Activated B cell treated with CpG ODN at 0.5 μM for 24 hours (primary cell): ENCODE measurements at places on chromosomes 3 and 15.

DNA sequence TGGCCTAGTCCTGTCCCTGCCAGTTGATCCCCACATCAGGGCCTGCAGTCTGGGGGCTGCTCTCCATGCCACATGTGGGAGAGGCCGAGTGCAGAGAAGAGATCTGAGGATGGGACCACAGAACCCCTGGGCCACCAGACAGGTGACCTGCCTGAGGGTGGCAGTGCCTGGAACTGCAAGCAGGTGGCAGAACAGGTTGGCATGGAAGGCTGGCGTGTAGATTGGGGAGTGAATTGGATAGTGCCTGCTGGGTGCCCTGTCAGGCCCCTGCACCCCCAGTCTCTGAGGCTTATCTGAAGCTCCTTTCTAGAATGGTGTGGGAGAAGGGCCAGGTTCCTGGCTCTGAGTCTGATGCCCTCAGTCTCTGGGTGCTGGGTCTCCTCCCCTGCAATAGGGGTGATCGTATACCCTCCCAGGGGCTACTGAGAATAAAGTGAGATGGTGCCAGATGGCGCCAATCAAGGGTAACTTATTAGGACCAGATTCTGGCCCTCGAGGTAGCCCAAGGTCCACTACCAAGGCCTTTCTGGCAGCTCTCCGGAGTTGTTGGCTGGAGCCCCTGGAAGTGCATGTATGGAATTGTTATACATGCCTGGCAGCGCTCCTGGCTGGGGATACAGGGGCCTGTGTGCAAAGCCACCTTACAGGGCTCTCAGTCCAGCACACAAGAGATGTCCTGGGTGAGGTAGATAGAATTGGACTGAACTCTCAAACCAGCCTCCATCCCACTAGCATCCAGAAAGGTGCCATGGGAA lies 15.7 kb downstream of the C3orf18 start:
- no peaks in the 10 kb centered on the region for H3K4me1 ChIP-seq
- DNase-seq, result no peak
- H3K36me3 ChIP-seq, result no peaks in the 10 kb centered on the region
- peaks cover 1% of the 10 kb centered on the region for H3K27me3 ChIP-seq

DNA sequence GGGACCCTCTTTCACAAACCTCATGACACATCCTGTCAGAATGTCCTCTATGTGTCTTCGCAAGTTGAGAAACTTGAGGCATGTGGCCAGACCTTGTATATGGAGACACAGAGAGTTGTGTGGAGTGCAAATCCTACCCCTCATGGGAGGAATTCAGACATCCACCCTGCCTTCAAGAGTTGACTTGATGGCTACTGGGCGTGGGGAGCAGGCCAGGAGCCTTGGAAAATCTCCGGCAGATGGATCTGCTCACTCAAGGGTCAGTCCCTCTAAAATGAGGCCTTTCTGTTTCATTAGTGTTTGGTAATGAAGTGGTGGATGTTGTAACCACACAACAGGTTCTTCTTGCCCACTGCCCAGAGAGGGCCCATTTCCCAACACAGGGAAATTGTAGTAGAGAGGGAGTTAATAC lies 79.0 kb downstream of the ASB7 start:
- H3K4me1 ChIP-seq, result no peaks in the 10 kb centered on the region
- peaks cover 18% of the 10 kb centered on the region for H3K27me3 ChIP-seq
- no peak for DNase-seq

DNA sequence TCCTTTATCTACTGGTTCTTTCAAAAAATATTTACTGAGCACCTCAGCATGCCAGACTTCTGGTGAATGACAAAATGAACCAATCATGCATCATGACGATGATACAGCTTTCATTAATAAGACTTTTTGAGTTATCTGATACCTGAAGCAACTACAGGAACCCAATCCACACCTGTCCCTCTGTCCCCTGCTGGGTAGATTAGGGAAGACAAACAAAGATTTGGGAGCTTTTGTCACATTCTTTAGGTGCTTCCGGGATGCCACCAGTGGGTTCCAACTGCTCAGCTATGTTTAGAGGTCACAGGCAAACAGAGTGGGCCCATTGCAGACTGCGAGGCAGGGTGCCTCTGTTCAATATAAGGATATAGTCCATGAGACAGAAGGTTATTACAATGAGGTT lies 1020.5 kb upstream of the CFAP20DC start:
- DNase-seq, result no peak
- no peak overlapping the region for H3K27ac ChIP-seq
- H3K27me3 ChIP-seq, result no peaks in the 10 kb centered on the region
- H3K4me3 ChIP-seq, result no peak overlapping the region
- H3K36me3 ChIP-seq, result no peaks in the 10 kb centered on the region

GRCh38 chr3:188557235-188557634 lies 403.3 kb downstream of the LPP start:
- no peaks in the 10 kb centered on the region for H3K27me3 ChIP-seq
- no peak for DNase-seq
- no peak overlapping the region for H3K27ac ChIP-seq
- peaks cover 11% of the 10 kb centered on the region for H3K4me1 ChIP-seq
- H3K36me3 ChIP-seq, result no peaks in the 10 kb centered on the region
- no peak overlapping the region for H3K4me3 ChIP-seq

GRCh38 chr3:194872669-194872977 lies 186.9 kb downstream of the FAM43A start:
- H3K4me3 ChIP-seq, result no peak overlapping the region
- H3K27ac ChIP-seq, result no peak overlapping the region
- H3K4me1 ChIP-seq, result peaks cover 19% of the 10 kb centered on the region
- DNase-seq, result no peak
- peaks cover 9% of the 10 kb centered on the region for H3K27me3 ChIP-seq

DNA sequence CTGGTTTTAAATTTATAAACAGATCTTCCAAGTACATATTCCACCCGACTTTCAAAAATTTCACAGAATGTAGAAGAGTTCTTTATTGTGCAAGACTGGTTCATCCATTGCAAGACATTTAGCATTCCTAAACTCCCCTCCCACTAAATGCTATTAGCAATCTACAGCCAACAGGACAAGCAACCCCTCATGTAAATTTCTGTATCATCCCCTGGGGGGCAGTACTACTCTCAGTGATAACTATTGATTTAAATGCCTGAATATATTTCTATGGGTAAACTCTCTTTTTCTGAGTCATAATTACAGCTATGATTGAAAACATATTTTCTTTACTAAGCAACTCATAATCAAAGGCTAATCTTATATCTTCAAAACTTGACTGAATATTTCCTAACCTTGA lies 10.7 kb upstream of the SLC15A2 start:
- H3K27ac ChIP-seq, result no peak overlapping the region
- no peak for DNase-seq
- H3K27me3 ChIP-seq, result no peaks in the 10 kb centered on the region
- peaks cover 12% of the 10 kb centered on the region for H3K4me1 ChIP-seq
- H3K4me3 ChIP-seq, result no peak overlapping the region

DNA sequence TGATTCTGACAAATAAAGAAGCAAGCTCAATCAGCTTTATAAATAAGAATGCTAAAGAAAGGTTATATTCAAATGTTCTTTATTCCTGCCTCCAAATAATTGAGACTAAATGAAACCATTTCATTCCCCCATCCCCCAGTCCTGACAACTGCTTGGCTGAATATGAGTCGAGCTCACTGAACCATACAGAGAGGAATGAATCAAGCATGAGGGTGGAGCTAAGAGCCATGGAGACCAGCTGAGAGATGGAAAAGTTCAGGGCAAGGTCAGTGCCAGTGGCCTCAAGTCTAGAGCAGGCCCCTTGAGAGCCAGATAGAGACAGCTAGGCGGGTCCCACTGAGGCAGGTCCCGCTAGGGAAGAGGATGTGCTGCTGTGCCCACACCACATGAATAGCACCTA lies 188.7 kb upstream of the EIF1B start:
- no peaks in the 10 kb centered on the region for H3K4me1 ChIP-seq
- no peak overlapping the region for H3K27ac ChIP-seq
- peaks cover 4% of the 10 kb centered on the region for H3K27me3 ChIP-seq
- no peak for DNase-seq

DNA sequence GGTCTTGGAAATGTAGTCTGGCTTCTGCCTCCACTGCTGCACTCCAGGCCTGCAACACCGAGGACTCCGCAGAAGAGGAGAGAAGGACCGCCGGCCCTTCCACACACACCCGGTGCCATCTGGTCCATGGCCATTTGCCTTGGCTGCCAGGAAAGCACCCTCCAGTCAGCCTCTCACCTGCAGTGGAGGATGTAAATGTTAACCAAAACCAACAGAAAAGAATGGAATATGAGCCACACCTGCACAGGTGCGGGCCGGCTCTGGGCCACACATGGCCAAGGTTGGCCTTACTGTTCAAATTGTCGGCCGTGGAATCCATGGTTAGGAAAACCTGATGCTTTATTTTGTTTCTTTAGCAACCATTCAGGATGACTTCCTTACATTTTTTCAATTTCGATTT lies 178.3 kb upstream of the C2CD4B start:
- no peak overlapping the region for H3K4me3 ChIP-seq
- no peaks in the 10 kb centered on the region for H3K36me3 ChIP-seq
- peaks cover 3% of the 10 kb centered on the region for H3K27me3 ChIP-seq

DNA sequence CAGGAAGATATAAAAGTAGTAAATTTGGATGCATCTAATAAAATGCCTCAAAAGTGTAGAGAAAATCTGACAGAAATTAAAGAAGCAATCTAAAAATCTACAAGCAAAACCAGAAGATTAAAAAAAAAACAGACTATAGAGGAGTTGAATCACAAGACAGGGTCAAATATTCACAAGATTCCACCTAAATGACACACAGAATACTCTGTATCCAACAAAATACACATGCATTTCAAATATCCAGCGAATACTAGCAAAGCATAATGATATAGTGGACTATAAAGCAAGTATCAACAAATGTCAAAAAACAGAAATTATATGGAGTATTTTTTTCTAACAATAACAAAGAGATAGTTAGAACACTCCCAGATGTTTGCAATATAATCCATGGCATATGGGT lies 20.5 kb upstream of the ACTC1 start:
- H3K36me3 ChIP-seq, result no peaks in the 10 kb centered on the region
- no peak overlapping the region for H3K27ac ChIP-seq
- no peaks in the 10 kb centered on the region for H3K4me1 ChIP-seq
- DNase-seq, result no peak
- peaks cover 24% of the 10 kb centered on the region for H3K27me3 ChIP-seq

GRCh38 chr15:42954291-42954690 lies 33.7 kb upstream of the TTBK2 start:
- no peak for DNase-seq
- no peak overlapping the region for H3K4me3 ChIP-seq
- peaks cover 81% of the 10 kb centered on the region for H3K36me3 ChIP-seq
- H3K4me1 ChIP-seq, result no peaks in the 10 kb centered on the region

GRCh38 chr3:99366663-99367429 lies 271.5 kb upstream of the COL8A1 start:
- H3K4me1 ChIP-seq, result no peaks in the 10 kb centered on the region
- DNase-seq, result no peak
- H3K27me3 ChIP-seq, result no peaks in the 10 kb centered on the region
- H3K36me3 ChIP-seq, result no peaks in the 10 kb centered on the region

DNA sequence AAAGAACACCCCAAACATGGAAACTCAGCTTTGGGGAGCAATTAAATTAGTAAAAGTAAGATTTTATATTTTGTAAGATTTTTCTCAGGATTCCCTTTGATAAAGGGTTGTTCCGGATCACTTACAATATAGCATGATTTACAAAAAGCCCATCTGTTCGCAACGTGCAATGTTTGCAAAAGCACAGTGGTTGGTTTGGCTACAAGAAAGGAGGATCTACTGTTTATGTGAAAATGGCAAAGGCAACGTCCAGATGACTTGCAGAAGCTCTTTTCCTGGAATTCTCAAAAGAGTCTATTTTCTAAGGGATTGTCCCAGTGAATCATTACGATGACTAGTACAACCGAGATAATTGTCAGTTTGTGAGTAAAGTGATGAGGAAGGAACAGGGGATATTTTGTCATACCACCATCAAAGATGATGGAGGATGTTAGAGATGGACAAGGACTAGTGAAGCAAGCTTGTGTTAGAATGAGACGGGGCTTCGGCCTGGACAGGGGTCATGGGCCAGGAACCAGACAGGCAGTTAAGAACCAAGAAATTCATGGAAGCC lies 71.6 kb downstream of the CRYGS start:
- peaks cover 7% of the 10 kb centered on the region for H3K4me1 ChIP-seq
- DNase-seq, result no peak
- H3K4me3 ChIP-seq, result no peak overlapping the region
- H3K36me3 ChIP-seq, result no peaks in the 10 kb centered on the region

- H3K4me3 ChIP-seq, result no peak overlapping the region
- DNase-seq, result no peak
- H3K4me1 ChIP-seq, result no peaks in the 10 kb centered on the region
These were observed 1270.0 kb downstream of the ROBO1 start for GRCh38 chr3:78497767-78498166.

DNA sequence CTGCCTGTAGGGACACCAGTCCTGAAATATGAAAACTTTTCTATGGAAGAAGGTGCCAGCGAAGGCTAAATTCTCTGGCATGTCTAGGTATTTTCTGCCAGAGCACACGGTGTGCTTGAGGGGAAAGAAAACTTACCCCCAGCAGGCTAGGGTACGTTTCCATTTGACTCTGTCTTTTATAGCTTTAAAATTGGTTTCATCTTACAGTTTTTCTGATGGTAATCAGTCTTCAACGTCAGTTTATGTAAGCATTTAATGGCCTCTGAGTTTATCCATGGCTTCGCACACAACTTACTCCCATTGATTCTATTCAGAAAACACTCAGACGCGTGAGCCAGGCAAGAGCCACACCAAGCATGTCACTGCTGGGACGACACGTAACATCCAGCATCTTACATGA lies 249.7 kb downstream of the ADAMTS17 start:
- no peak for DNase-seq
- H3K36me3 ChIP-seq, result no peaks in the 10 kb centered on the region
- no peak overlapping the region for H3K27ac ChIP-seq
- H3K4me3 ChIP-seq, result no peak overlapping the region

- H3K27ac ChIP-seq, result no peak overlapping the region
- H3K36me3 ChIP-seq, result no peaks in the 10 kb centered on the region
- no peak for DNase-seq
- no peaks in the 10 kb centered on the region for H3K4me1 ChIP-seq
- H3K27me3 ChIP-seq, result no peaks in the 10 kb centered on the region
These were observed 160.6 kb downstream of the APBA2 start for GRCh38 chr15:29046281-29046810.

DNA sequence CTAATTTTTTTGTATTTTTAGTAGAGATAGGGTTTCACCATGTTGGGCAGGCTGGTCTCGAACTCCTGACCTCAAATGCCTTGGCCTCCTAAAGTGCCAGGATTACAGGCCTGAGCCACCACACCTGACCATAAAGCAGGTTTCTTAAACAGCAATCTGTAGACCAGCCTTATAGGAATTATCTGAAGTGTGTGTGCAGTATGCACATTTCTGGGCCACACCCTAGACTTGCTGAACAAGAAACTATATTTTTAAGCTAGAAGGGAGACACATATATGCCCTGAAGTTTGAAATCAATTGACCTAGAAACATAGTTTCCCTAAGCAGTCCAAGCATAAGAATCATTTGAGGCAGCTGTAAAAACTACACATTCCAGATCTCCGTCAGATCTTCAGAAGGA lies 805.7 kb downstream of the TUSC7 start:
- no peaks in the 10 kb centered on the region for H3K36me3 ChIP-seq
- no peak for DNase-seq
- no peak overlapping the region for H3K4me3 ChIP-seq
- no peaks in the 10 kb centered on the region for H3K4me1 ChIP-seq
- H3K27me3 ChIP-seq, result no peaks in the 10 kb centered on the region

GRCh38 chr3:13276438-13277195 lies 143.5 kb downstream of the NUP210 start:
- H3K27me3 ChIP-seq, result peaks cover 26% of the 10 kb centered on the region
- H3K27ac ChIP-seq, result no peak overlapping the region
- H3K36me3 ChIP-seq, result no peaks in the 10 kb centered on the region
- H3K4me1 ChIP-seq, result peaks cover 5% of the 10 kb centered on the region
- no peak for DNase-seq
- no peak overlapping the region for H3K4me3 ChIP-seq

GRCh38 chr15:51060030-51060673 lies 34.6 kb downstream of the TNFAIP8L3 start:
- no peaks in the 10 kb centered on the region for H3K4me1 ChIP-seq
- no peak for DNase-seq
- H3K27me3 ChIP-seq, result peaks cover 22% of the 10 kb centered on the region
- no peaks in the 10 kb centered on the region for H3K36me3 ChIP-seq
- H3K4me3 ChIP-seq, result no peak overlapping the region
- H3K27ac ChIP-seq, result no peak overlapping the region
